ENCODE measurements at places on chromosomes 1 and 21.
A peak's percentile ranks its signal among the peaks of the same experiment; 100 is the strongest.

DNA sequence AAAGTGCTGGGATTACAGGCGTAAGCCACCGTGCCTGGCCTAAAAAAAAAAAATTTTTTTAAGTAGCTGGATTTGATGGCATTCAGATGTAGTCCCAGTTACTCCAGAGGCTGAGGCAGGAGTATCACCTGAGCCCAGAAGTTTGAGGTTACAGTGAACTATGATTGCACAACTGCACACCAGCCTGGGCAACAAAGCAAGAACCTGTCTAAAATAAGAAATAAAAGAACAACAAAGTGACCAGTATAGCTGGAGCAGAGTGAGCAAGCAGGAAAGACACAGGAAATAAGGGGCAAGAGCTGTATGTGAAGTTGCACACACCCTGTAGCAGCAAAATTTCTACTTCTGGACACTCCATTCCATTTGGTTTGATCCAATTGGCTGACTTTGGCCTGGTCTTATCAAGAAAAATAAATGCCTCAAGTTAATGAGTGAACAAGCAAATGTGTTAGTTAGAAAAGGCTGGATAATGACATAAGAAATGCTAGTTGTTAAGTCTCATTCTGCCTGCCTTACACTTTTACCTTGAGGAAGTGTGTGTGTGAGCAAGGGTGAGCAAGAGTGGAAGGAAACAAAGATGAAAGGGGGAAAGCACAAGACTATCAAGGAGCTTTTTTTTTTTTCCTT lies 7.9 kb downstream of the ATP5IF1 start:
- no peak for DNase-seq

- no peak for DNase-seq
These were observed 144.2 kb downstream of the LYPLAL1 start for GRCh38 chr1:219317762-219318353.

DNA sequence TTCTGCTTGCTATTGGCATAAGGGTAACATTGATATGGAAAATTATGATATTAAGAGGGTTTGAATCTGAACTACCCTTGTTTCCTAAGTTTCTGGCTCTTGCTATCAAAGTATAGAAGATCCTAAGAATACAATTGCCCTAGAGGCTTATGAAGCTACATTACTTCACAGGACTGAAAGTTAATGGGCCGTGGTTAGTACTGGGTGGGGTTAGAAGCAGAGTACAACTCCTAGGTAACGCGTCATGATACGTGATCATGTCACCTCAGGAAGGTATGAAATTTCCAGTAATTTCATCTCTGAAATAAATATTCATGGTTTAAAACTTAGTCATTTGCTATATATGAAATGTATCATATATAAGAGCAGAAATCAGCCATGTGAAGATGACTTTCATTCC lies 743.8 kb upstream of the NEGR1 start:
- no peak for DNase-seq

- no peak for DNase-seq
These were observed 14.8 kb downstream of the F5 start for GRCh38 chr1:169571450-169571849.

DNA sequence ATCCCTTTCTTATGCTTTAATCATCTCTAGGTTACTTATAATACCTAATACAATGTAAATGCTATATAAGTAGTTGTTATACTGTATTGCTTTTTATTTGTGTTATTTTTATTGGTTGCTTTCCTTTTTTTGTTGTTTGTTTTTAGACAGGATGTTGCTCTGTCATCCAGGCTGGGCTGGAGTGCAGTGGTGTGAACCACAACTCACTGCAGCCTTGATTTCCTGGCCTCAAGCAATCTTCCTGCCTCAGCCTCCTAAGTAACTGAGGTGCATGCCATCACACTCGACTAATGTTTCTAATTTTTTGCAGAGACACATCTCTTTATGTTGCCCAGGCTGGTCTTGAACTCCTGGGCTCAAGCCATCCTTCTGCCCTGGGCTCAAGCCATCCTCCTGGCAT lies 26.9 kb downstream of the KRTAP19-8 start:
- peak; percentile 23 for DNase-seq

DNA sequence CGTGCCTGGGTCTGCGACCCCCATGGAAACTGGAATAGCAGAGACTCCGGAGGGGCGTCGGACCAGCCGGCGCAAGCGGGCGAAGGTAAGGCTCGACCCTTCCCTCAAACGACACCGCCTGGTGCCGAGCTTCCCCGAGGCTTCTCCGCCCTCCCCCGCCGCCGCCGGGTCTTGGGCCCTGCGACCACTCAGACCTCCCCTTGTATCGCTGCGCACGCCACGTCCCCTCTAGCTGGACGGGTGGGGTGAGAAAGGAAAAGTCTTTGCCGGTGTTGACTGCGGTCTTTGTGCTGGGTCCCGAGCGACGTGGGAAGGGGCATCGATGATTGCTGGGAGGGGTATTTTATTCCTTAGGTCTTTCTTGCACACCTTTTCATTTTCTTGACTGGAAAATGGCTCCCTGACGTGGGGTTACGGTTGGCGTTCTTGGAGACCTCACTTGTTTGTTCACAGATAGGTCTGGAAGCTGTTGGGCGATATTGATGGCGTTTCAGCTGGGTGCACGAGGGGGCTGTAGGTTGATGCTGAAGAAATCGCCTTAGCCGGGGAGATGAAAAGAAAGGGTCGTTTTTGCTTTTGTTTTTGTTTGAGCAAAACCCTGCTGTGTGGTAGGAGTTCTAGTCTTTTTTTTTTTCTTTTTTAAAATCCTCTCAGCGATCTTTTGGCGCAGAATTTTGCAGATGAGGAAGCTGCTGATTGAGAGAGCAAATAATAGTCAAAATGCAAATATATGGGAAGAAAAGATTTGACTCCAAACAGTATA lies 776 bp downstream of the KDM1A start:
- peak; percentile 2 for DNase-seq

GRCh38 chr1:43587594-43587993 lies 56.9 kb downstream of the PTPRF start:
- DNase-seq: no peak

DNA sequence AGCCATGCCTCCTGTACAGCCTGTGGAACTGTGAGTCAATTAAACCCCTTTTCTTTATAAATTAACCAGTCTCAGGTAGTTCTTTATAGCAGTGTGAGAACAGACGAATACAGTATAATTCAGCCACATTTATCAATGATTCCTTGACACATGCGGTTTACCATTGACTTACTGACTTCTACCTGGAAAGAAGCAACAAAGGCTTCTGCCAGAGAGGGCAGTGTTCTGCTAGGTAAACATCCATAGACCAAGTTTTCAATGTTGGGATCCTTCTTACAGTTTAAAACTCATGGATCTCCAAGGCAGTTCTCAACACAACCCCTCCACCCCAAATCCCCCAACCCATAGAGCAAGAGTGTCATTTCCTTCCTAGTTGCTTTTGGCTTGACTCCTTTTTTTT lies 150.6 kb downstream of the ZNF648 start:
- no peak for DNase-seq
